OCI-M1 (cell line): ENCODE measurements at places on chromosomes 13 and 19.
A peak's percentile ranks its signal among the peaks of the same experiment; 100 is the strongest.

DNA sequence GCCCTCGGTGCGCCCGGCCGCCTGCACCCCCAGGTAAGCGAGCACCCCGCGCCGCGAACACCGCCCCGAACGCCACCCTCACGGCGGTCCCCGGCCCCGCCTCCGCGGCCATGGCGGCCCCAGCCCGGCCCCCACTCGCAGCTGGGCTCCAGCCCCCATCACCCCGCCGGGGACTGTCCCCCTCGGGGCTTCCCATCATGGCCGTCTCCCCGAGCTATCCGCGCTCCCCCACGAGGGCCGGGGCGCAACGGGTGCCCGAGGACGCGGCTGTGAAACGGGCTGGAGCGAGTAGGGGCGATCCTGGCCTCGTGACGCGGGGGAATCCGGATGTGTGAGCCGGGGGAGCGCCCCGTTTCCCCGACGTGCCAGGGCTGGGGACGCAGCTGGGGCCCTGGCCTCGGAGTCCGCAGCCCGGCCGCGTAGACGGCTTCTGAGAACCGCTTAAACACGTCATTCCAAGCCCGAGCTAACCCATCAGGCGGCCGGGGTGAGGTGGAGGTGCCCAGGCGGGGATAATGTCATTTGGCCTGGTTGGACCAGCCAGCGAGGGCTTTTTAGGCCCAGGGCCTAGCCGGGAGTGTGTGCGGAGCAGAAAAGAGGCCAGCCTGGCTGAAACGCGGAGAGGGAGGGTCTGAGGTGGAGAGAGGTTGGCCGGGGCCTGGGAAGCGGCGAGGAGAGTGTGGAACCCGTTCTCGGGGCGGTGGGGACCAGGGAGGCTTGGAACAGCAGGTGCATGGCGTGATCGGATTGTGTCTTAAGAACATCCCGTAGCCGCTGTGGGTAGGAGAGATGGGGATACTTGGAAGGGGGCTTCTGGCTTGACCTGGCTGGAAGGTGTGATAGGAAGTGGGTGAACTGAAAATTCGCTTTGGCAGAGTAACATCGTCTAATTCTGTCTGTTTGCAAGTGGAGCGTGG, 550 bp downstream of the CERS4 start:
- DNase-seq, result peak; percentile 51

GRCh38 chr19:29089315-29089870, 123.6 kb downstream of the UQCRFS1 start:
- DNase-seq, result no peak

DNA sequence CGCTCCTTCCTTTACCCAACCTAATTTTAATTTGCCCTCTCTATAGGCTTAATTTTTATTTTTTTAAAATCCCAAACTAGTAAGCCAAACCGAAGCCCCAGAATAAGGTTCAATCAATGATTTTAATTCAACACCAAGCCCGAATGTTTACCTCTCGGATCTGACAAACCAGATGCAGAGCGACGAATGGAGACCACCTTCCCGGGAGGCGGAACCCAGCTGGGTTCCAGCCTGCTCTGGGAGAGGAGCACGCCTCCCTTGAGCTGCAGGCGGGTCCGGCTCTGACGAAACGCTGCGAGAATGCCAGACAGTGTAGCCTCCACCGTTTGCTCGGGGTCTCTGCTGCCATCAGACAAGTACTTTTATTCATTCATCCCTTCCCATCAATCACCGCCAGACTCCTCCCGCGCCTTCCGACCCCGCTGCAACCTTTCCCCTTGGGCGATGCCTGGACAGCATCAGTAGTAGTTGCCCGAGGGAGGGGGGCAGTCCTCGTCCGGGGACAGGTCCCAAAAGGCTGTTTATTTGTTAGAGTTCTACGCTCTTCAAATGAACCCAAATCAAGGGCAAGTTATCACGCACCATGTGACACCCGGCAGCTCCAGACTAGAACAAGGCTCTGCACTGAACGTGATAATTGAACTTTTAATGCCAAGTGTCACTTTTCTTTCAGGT, 752 bp upstream of the EDNRB start:
- DNase-seq, result peak; percentile 24

- DNase-seq, result no peak
These were observed 697 bp upstream of the DGKH start for GRCh38 chr13:42047561-42048341.

DNA sequence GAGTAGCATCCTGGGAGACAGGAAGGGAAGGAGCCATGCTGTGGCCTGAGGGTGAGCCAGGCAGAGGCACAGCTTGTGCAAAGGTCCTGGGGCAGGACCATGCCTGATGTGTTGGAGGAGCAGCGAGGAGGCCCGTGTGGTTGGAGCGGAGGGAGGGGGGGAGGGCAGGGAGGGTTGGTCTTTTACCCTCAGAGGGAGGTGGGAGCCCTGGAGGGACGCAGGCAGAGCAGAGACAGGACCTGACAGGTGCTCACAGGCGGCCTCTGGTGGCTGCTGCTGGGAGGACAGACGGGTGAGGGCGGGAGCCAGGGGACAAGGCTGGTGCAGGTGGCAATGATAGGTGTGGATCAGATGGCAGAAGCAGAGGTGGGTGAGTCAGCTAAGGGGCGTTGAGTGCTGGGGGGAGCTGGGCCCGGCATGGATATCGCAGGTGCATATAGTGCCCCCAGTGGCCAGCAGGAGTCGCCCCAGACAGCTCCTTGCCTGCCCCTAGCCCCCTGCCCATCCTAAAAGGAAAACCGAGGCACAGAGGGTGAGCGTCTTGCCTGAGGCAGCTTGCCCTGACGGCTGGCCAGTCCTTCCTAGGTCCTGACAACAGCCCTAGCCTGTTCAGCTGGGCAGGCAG, 9.8 kb upstream of the GNA15 start:
- DNase-seq, result peak; percentile 29

DNA sequence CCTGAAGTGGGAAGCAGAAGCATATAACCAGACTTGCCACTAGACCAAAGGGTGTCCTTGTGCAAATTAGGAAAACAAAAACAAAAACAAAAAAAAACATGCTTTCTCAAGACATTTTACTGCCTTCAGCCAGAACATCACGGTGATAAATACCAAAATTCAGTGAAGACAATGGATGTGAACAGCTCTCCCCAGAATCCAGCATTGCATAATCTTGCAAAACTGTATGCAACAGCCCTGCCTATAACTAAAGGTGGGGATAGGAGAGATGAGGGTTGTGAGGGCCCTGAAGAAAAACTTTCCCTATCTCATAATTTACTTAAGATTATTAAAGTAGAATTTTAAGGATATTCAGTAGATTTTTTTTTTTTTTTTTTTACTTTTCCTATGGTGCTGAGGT, 24.9 kb upstream of the NDFIP2 start:
- no peak for DNase-seq

GRCh38 chr13:102589301-102589822, 7.4 kb upstream of the TPP2 start:
- no peak for DNase-seq

- DNase-seq, result peak; percentile 44
These were observed 525 bp downstream of the BORA start for GRCh38 chr13:72728290-72728605.

GRCh38 chr13:105599477-105600037, 935.9 kb downstream of the EFNB2 start:
- no peak for DNase-seq

DNA sequence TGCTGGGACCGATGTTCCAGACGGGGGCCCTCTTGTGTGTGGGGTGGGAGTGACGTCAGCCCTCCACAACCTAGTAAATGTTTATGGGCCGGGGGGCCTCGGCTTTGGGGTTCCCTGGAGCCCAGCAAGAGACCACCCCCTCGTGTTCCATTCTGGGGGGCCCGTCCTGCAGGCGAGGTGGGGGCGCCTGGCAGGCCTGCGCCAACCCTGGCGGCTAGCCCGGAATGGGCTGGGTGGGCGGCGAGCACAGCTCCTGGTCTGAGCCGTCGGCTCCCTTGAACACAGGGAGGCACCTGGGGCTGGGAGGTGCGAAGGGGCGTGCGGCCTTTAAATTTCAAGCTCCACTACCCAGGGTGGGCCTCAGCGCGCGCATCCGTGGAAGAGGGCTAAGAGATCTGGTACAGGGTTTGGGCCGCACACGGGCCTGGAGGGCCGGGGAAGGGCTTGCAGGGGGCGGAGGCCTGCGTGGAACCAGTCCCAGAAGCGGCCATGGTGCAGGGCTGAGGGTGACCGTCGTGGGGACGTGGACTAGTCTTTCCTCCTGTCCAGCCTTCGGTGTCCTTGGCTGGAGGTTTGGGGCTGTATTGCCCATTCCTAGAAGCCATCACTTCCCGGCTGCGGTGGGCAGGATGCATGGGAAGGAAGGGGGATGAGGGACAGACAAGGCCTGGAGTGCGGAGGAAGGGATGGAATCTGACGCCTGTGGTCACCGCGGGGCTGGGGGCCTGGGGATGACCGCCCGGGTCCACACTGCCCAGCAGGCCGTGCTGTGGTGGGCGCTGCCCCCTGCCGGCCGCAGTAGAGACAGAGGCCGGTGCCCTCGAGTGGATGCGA, 11.4 kb downstream of the NDUFA11 start:
- DNase-seq, result peak; percentile 20

- DNase-seq, result no peak
These were observed 9.9 kb downstream of the FRY start for GRCh38 chr13:32041429-32041828.

DNA sequence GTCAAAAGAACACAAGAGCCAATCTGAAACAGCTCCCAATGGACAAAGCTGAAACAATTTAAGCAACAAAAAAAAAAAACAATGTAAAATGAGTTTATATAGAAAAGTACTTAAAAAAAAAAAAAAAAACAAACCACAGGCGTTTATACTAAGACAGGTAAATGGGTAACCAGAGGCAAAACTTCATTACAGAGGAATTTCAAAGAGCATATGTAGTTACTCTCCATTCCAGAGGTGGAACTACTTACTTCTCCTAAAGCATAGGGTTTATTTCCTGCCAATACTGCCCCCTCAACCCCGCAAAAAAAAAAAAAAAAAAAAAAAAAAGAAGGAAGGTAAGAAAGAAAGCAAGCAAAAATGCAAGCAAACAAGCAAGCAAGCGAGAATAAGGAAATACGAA, 132.9 kb downstream of the LIG4 start:
- no peak for DNase-seq

DNA sequence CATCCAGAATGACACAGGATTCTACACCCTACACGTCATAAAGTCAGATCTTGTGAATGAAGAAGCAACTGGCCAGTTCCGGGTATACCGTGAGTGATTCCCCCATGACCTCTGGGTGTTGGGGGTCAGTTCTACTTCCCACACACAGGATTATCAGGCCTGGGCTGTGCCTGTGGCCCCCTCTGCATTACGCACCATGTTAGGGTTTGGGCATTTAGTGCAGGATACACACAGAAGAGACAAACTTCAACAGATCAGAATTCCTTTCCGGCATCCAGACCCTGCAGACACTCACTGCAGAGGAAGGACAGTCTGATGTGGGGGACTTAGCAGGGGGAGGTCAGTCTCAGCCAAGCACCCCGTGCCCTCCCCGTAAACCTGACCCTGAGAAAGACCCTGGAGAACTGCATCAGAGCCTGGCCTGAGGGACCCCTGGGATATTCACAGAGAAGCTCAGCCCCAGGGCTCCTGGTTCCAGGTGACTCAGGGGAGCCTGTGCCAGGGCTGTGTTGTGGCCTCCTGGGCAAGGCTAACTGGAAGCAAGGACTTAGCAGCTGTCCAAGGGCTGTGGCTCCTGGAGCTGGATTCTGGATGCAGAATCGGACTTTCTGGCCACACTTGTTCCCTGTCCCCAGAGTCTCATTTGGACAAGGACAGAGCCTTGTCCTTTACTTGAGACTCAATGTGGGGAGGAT, 1.7 kb downstream of the CEACAM5 start:
- DNase-seq, result no peak

DNA sequence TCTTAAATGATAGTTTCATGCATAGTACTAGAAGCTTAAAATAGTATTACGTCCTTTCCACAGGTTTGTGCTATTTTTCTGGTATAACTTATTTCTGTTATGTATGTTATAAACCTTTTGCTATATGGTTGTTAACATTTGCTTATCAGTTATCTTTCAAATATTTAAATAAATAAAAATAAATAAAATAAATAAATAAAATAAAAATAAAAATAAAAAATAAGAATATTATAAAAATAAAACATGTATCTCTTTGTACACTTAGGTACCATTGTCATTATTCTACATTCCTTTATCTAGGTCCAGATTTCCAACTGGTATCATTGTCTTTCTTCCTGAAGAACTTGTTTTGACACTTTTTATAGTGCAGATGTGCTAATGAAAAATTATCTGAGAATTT, 1310.4 kb upstream of the SLC10A2 start:
- no peak for DNase-seq

DNA sequence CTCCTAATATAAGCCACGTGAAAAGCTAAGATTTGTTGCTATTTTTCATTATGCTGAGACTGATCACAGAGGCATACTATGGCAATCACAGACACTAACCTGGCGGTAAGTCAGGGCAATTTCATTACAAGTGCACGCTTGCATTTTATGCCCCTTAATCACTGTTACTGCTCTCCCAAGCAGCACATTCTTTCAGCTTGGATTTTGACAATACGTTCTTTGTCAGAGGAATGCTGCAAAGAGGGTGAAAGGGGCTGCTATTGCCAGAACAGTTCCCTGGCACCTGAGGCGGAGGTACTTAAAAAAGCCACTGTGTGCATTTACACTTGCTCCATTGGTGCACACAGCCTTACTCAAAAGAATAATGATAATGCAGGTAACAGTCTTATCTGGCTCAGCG, 346.6 kb downstream of the RFC3 start:
- DNase-seq, result no peak
